ENCODE measurements at places on chromosomes 12 and 14.

- no peak for DNase-seq
Measured at GRCh38 chr14:80266930-80267329, 55.6 kb upstream of the DIO2 start.

GRCh38 chr14:35628989-35629388 lies 95.0 kb downstream of the INSM2 start:
- no peak for DNase-seq

DNA sequence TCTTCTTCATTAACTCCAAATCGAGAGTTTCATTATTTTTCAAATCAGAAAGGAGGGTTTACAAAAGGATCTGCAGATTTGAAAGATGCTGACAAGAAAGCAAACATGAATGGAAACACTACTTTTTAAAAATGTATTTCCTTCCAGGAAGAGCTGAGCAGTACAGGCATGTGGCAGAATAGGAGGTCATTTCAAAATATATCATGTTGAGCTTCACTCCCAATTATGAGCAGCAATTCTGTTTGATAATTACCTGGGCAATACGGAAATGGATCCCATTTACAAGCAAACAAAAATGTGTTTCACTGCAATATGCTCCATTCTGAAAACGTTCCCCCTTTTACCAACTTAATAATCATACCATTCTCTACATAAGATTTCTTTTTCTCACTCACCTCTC lies 147.7 kb upstream of the BCL2L14 start:
- DNase-seq = no peak

GRCh38 chr14:23360496-23360895 lies 4.5 kb downstream of the EFS start:
- peak; percentile 50 for DNase-seq

DNA sequence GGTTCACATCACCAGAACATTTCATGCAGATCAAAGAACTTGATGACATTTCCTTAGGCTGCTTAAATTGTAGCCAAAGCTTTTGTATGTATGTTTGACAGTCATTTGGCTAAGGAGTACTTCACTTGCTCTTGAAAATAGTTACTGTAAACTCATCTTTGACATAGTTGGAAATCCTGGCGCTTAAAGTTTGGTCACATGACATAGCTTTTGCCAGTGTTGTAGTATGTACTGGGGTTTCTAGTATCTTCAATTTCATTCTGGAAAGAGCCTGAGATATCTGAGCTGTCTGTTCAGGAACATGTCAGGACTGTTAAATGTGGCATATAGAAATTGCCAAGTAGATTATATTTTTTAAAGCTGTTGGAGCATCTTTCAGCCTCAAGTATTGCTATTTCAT lies 55.7 kb downstream of the WDR20 start:
- no peak for DNase-seq

DNA sequence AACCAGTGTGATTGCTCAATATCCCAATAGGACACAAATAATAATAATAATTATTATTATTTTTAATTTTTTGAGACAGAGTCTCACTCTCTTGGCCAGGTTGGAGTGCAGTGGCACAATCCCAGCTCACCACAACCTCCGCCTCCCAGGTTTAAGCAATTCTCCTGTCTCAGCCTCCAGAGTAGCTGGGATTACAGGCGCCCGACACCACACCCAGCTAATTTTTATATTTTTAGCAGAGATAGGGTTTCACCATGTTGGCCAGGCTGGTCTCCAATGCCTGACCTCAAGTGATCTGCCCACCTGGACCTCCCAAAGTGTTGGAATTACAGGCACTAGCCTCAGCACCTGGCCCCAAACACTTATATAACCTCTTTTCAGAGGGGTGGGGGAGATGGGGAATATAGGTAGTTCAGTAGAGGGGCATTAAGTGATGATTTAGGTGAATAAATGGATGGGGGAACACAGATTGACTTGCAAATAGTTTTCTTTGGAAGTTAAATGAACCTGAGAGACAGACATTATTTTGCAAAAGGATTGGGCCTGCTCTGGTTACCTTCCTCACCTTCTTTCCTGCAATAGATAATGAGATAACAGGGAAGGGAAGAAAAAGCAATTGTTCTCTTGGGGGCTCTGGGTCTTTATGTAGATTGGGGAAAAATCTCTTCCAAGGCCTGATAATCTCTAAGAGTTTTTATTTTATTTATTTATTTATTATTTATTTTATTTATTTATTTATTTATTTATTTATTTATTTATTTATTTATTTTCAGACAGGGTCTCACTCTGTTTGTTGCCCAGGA lies 57.7 kb downstream of the RESF1 start:
- DNase-seq = no peak

DNA sequence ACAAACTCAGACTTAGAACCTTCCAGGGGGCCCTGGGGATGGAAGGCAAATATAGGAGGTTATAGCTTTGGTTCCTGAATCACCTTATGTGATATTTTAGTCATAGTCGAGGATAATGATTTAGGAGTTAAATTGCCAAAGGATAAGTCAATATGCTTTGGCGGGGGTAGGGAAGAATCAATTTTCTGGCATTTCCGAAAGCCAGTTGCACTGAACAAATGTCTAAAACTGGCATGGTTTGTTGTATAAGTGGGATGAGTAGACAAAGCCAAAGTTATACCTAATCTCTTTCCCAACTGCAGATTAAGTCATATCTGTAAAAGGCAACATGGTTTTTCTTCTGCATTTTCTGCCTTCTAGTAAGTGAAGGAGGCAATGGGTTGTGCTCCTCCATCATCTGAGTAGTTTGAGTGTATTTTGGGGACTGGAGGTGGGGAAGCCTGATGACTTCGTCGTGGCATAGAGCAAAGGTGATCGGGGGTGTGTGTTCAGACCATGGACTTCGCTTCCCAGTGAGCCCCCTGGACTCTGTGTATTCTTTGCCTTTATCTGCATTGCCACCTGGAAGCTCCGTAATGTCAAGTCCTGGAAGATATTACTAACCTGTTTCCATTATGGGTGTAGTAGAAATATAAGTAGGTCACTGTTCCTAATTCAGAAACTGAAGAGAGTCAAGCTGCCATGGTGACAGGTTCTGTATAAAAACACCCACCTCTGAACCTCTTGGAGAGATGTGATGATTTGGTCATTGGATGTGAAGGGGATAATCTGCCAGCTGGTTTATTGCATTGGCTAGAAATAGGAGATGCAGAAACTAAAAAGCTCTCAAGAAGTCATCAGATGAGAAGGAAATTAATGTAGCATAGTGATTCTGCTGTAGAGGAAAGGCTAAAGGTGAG lies 24.5 kb downstream of the PPFIBP1 start:
- DNase-seq = no peak

- no peak for DNase-seq
Measured at GRCh38 chr12:517538-517937, 57.8 kb downstream of the B4GALNT3 start.

GRCh38 chr14:96888593-96888992 lies 91.4 kb downstream of the VRK1 start:
- DNase-seq = no peak

- DNase-seq = no peak
Measured at GRCh38 chr12:116726694-116727093, 11.2 kb downstream of the SPRING1 start.

DNA sequence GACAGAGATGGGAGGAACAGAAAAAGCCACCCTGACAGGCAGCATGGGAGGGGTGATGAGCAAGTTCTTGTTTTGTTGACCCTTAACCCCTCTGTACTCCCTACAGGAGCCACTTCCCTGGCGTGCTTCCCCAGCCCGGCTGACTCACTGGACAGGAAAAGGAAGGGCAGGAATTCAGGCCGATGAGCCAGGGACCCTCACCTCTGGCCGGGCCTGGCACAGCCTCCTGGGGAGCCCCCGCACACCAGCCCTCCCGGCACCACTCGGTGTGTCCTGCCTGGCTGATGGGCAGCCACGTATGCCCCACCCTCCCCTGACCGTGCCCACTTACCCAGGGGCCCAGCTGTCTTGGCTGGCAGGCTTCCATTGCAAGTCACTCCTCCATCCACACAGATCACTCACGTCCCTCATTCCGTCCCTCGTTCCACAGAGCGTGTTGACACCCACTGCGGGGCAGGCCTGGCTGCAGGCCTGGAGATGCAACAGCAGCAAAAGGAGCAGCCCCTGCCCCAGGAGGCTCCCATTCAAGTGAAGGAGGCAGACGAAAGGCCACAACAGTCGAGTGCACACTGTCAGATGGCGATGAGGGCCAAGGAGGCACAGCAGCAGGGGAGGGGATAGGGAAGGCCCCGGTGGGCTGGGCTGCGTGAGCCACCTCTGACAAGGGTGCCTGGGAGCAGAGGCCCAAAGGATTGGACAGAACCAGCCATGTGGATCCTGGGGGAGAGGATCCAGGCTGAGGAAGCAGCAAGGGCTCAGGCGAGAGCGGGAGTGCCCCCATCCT lies 19.7 kb upstream of the CD9 start:
- DNase-seq = no peak

DNA sequence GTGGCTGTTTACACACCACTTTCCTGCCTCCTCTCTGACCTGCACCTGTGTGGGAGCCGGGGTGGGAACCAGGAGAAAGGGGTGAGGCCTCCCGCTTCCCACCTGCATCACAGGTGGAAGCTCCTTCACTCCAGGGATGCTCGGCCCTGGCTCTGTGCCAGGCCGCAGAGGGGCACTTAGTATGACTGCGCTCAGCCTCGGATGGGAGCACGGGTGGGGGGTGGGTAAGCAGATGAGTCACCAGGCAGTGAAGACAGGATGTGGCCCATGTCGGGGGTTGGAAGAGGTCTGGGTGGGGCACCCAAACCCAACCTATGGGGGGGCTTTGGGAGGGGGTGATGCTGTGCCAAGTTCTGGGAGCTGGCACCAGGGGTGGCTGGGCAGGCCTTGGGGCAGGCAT lies 7.4 kb upstream of the CYP46A1 start:
- no peak for DNase-seq

DNA sequence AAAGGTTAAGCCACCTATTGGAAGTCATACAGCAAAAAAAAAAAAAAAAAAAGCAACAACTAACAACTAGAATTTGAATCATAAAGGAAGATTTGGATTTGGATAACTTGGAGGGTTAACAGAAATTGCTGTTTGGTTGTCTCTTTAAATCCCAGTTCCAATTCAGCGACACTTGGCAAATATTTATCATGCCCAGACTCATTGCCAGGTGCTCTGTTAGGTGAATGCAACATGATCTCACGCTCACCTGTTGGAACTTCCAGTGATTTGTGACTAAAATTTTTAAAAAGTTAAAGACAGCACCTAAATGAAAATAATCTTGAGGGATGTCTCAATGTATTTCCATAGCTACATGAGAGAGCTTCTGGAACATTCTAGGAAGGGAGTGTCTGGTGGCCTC lies 103.7 kb downstream of the TBX3 start:
- no peak for DNase-seq

- no peak for DNase-seq
Measured at GRCh38 chr14:99659333-99659741, 14.4 kb downstream of the HHIPL1 start.

DNA sequence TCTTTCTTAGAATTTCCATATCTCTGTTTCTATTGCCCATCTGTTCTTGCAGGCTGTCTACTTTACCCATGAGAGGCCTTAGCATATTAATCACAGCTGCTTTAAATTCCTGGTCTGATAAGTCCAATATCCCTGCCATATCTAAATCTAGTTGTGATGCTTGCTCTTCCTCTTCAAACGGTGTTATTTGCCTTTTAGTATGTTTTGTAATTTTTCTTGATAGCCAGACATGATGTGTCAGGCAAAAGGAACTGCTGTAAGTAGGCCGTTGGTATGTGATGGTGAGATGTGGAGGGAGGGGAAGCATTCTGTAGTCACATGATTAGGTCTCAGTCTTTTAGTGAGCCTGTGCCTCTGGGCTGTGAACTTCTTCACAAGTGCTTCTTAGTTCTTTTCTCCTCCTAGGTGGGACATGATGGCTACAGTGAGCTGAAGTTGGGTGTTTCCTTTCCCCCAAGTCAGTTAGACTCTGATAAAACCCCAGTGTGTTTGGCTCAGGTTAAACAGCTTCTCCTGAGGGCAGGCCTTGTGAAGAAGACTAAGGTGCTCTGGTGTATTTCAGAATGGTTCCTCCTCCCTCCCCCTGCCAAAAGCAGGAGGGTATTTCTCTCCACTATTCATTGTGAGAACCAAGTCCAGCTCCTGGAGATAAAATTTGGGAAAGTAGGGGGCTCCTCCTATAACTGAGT lies 195.9 kb upstream of the PARP11 start:
- no peak for DNase-seq

DNA sequence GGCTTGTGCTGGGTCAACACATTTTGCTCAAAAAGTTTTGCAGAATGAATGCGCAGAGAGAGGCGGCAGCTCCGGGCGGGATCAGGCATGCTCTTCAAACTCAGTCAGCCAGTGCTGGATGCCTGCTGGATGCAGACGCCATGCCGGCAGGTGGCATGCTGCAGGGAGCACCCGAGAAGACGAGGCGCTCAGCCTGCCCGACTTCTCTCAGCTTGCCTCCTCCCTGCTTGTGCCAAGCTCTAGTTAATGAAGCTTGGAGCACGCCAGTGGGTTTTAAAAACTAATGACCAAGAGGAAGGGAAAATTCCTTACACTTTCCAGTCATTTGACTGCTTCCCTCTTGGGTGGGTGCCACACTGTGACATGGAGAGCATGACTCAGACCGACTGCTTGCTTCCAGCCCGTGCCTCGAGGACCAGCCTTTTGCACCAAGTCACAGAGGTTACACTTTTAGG lies 39.8 kb downstream of the SLC24A4 start:
- DNase-seq = no peak

- peak; percentile 24 for DNase-seq
Measured at GRCh38 chr12:130838951-130839769, at the start of gene STX2. STX2 (minus strand) TSS chr12:130839250; CDS start chr12:130839099, 151 bp downstream.

All from amygdala (tissue), 56 donors.